ENCODE measurements at places on chromosomes 3 and 15.

DNA sequence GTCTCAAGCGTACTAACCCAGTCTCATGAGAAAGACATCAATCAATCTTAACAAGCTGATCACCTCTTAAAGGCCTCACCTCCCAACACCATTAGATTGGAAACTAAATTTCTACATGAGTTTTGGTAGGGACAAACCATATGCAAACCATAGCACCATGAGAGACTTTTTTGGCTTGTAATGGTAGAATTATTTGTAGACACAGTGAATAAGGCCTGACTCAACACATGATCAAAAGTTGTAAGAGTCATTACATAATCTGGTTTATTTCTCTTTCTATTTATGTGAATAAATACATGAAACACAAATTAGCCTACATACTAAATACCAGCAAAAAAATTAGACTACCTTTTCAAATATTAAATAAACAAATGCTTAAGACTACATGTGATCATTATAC is 183.3 kb upstream of the EPHA6 start:
- no peak for DNase-seq

DNA sequence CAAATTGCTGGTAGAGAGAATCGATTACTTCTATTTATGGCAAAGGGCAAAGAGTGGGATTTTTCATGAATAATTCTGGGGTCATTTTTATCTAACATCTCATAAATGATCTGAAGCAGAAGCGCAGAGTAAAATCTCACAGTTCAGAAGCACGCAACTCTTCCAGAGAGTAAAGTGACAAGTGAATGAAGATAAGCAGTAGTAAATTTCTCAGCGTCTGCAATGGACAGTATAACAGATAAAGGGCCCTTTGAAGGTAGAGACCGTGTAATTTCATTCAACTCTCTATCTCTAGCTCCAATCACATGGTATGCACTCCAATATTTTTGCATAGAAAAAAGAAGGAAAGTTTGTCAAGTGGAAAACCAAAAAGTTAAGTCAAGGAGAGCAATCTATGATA is 521.1 kb upstream of the NECTIN3 start:
- DNase-seq, result no peak

DNA sequence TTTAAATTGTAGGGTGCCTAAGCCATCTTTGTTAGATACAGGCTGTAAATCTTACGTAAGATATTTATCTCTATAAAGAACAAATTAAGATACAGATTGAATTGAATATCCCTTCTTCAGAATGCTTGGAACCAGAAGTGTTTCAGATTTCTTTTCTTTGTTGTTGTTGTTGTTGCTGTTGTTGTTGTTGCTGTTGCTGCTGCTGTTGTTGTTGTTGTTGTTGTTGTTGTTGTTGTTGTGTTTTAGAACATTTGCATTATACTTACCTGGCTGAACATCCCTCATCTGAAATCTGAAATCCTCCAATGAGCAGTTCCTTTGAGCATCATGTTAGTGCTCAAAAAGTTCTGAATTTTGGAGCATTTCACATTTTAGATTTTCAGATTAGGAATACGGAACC is 26.6 kb downstream of the QTRT2 start:
- DNase-seq, result no peak

GRCh38 chr3:177057768-177058167 is 139.5 kb downstream of the TBL1XR1 start:
- DNase-seq, result peak; percentile 44

DNA sequence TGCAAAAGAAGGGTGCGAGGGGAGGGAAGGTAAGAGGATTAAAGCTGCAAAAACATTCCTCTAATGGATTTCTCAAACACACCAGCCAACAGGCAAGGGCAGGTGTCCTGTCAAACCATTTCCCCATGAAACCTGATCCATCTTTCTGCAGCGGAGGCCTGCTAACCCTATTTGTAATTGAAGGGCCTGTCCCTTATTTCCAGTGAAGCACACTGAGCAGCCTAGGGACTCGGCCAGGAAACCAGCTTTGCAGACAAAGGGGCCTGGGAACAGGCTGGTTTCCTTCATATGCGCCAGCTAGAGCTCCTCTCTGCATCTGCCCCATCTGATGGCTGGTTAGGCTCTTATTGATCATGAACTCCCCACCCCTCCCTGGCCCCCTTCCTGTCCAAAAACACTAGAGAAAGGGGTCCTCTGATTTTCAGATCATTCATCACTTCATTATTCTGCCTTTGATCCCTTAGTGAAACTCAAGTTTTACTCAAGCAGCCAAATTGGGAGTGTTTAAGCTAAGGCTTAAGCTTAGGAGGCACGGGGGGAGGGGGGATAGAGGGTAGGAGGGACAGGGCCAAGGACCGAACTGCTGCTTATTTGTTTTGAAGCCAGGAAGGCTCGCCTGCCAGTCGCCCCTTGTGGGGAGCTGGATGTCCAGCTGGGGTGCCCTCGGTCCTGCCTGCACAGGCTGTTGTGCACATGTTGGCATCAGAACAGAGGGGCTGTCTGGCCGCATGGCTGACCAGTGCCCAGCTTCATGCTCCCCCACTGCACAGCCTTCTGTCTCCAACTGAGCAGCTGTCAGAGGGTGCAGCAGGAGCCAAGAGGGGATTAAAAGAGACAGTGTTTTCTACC is 53.1 kb downstream of the BOC start:
- DNase-seq, result no peak

- no peak for DNase-seq
Observed at GRCh38 chr15:100193277-100193860, 148.4 kb downstream of the ADAMTS17 start.

GRCh38 chr3:3906171-3906570 is 106.9 kb downstream of the LRRN1 start:
- DNase-seq, result no peak

GRCh38 chr3:181317508-181317907 is 328.0 kb upstream of the DNAJC19 start:
- no peak for DNase-seq

Data from stimulated activated naive B cell treated with anti-CD40 and anti-IgM and Interleukin-4, amounts not matched to agents 10 μg/mL and 1 μg/mL and 100 μg/mL, for 72 hours (primary cell).